T-helper 17 cell (primary cell): ENCODE measurements at places on chromosomes 7 and 10.

GRCh38 chr7:96786261-96786997, 76.8 kb upstream of the SEM1 start:
- DNase-seq: no peak

- DNase-seq: no peak
Observed at GRCh38 chr10:35770817-35771355, 128.8 kb upstream of the FZD8 start.

GRCh38 chr10:91592266-91592975, 40.5 kb downstream of the PPP1R3C start:
- no peak for DNase-seq

GRCh38 chr7:10779465-10780399, 193.9 kb upstream of the PHF14 start:
- DNase-seq: no peak

GRCh38 chr10:2650328-2650727, 417.0 kb upstream of the PFKP start:
- DNase-seq: no peak

DNA sequence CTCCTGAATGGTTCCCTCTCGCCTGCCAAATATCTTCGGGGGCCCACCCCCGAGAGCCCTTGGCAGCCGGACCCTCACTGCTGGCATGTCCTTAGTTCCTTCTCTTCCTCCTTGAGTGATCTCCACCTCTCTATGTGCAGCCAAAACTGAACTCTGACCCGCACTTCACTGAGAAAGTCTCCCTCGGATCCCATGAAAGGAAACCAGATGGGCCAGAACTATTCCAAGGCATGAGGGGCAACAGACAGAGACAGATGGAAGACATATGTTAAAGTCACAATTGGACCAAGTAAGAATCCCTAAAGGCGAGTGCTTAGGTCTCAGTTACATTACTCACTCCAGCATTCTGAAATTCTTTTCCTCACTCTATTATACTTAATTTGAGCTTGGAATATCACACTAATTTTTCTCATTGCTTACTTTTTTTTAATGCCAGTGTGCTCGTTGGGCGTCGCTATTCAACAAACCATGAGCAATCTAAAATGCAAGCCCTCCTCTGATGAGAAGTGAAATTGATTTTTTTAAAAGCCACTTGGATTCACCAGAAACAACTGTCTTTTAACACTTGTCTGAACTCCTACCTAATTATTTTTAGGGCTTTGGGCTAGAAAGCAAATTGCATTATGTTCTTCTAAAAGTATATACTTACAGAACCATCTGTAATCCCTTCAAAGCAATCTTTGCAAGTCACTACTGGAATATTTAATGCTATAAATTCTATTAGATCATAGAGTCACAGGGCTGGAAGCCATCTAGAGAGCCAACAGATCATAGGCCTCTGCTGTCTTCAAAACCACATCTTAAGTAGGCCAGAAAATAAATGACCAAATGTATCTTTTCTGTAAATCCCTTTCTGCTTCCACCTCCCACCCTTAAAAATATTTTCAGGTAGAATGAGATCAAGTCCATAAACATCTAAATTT, 43.3 kb upstream of the EZH2 start:
- DNase-seq: no peak

DNA sequence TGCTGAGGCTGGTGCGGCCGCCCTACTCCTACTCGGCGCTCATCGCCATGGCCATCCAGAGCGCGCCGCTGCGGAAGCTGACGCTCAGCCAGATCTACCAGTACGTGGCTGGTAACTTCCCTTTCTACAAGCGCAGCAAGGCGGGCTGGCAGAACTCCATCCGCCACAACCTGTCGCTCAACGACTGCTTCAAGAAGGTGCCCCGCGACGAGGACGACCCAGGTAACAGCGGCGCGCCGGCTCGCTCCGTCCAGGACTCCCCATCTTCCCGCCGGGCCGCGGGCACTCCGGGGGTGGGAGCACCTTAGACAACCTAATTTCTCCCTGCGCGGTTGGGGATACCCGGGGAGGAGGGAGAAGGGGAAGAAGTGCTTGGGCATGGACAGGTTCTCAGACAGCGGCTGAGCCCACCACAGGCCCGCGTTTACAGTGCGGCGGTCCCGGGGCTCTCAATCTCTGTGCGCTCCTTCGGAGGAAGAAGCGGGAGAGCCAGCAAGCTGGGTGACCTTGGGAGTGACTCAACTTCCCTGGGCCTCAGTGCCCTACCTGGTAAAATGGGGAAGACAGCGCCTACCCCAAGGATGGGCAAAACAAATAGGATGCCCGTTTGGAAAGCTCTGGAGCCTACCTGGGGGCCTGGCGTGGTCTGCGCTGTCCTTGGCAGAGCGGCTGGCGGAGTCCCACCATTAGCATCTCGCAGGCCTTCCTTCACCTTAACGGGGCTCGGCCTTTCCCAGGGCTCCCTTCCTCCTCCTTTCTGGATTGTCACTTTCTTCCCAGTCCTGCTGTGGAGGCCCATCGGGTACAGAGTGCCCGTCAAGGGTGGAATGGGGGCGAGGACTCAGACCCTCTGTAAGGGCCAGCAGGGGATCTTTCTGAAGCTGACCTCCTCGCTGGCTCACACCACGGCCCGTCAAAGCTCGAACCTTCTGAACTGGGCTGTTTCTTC, 852 bp downstream of the FOXI2 start:
- DNase-seq: no peak

DNA sequence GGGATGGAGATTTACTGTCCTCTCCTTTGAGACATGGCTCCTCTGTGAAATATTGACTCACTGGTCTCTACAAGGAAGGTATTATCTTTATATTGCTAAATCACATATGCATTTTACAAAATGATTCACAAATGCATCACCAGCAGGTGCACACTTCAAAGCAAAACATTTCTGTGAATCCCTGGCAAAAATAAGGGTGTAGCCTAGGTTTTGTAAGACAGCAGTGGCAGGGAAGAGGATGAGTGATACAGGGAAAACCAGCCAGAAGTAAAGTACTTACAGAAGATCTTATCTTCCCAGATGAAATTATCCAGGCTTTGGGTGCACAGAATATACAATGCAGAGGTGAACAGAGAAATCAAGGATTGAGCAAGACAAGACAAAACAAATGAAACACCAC, 1094.6 kb downstream of the GATA3 start:
- no peak for DNase-seq
